Retina (tissue), 1 donor: ENCODE measurements at places on chromosomes 11 and 22.
A peak's percentile ranks its signal among the peaks of the same experiment; 100 is the strongest.

DNA sequence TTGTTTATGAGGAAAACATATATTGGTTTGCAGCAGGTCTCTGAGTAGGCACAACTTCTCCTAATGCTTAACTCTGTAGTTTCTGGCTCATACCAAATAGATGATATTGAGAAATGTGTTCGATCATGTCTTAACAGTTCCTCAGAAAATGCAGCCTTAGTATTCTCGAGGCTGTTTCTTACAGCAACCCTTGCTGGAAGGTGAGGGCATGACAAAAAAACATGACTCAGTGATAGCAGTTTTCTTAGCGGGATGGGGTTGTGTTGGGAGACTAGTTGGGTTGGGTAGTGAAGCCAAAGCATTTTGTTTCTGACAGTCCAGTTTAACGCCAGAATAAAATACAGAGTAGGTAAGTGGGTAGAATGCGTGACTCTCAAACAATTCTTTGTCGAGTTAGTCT is 94.7 kb upstream of the PARVA start:
- no peak for DNase-seq

DNA sequence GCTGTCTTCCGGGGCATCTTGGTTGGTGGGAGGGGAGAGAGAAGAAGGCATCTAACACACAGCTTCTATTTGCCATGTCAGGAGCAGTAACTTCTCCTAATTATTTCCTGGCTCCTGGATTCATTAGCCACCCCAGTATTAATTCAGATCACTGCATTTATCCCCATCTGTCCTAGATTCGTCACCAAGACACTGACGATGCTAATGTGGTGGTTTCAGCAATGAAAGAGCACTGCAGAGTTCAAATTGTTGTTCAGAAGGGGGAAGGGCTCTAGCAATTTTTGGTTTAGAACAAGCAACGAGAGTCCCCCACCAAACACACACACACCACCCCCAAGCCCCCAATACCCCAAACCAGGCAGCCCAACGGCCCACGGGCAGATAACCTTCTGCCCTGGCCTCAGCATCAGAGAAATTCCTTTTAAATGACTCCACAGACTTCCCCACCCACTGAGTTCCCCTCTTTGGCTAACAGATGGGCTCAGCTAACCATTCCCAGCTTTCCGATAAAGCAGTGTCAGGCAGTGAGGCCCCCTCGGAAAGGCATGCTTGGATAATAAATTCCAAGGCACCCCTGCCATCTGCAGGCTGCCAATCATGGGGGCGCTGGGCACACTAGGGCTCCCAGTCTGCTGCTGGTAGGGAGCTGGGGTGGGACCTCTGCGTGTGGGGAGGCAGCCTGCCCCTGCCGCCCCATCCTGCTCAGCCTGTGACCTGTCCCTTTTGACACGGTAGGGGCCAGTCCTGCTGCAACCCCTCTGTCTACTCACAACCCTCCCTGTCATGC is 453.5 kb downstream of the MIAT start:
- DNase-seq: peak; percentile 68

- no peak for DNase-seq
These were observed 111.3 kb downstream of the NAT10 start for GRCh38 chr11:34216706-34217105.

DNA sequence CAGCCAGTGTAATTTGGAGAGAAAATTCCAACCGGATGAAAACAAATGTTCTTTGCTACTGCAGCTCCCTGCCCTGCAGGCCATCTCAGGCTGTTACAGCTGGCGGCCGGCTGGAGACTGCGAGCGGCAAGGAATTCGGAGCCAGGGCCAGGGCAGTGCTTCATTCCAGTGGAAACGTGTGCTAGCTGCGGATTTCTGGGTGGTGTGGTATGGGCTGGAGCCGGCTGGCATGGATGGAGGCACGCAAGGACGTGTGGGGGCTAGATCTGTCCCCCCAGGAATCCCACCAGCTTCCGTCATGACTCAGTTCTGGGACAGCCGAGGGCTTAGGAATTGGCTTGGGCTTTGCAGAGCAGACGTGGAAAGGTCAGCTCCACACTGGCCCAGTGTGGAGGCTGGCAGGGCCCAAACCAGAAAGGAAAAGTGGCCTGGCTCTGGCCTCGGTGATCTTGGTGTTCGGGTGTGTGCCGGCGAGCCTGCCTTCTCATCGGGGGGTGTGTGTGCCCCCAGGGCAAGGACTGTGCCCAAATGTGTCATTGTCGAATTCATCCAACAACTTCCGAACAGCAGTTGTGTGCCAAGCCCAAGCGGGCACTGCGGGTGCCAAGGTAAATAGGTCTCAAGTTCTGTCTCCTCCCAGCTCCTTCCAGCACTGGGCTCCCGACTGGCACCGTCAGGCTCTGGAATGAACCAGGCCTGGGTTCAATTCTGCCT is 48.1 kb upstream of the SHISAL1 start:
- DNase-seq: no peak

DNA sequence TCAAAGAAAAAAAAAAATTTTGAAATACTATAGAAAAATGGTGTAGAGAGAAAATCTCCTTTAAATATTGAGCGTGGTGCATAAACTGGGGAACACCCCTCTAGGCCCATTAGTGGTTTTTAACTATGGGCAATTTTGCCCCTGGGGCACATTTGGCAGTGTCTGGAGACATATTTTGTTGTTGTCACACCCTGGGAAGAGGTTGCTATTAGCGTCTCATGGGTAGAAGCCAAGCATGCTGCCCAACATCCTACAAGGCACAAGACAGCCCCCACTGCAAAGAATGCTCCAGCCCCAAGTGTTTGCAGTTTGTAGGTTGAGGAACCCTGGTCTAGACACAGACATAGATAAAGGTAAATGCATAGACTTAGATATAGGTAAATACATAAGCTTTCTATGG is 92.6 kb downstream of the KIAA1671 start:
- no peak for DNase-seq
